ENCODE measurements at places on chromosomes 4 and X. TPM values are rescaled to one million over a fixed set of nuclear protein-coding genes. Genes with fewer than 3 reads are reported as not detected.

- DNase-seq = no peak
Observed at GRCh38 chr4:176406736-176407135, 87.0 kb downstream of the SPCS3 start.

DNA sequence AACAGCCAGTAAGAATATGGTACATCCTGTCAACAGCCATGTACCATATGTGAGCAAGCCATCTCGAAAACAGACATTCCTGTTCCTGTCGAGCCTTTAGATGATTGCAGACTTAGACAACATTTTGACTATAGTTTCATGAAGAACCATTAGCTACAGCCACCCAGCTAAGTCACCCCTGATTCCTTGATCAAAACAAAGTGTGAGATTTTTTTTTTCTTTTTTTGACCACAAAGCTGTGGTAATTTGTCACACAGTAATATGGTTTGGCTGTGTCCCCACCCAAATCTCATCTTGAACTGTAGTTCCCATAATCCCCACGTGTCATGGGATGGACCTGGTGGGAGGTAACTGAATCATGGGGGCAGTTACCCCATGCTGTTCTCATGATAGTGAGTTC lies 15.2 kb upstream of the HADH start:
- no peak for DNase-seq

DNA sequence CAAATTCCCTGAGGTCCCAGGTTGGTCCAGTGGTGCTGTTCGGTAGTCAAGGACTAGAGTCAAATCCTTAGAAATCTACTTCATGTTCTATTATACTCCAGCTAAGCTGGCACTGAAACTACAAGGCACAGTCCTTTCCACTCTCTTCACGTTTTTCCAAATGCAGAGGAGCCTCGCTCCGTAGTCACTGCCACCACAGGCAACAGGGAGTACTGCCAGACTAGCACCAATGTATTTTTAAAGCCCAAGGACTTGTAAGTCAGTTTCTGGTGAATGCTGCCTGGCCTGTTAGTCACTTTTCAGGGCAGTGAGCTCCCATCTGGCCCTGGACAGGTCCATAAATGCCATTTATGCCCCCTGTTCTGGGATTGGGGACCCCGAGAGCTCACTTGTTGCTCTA lies 323.5 kb downstream of the FAM47A start:
- DNase-seq = no peak

DNA sequence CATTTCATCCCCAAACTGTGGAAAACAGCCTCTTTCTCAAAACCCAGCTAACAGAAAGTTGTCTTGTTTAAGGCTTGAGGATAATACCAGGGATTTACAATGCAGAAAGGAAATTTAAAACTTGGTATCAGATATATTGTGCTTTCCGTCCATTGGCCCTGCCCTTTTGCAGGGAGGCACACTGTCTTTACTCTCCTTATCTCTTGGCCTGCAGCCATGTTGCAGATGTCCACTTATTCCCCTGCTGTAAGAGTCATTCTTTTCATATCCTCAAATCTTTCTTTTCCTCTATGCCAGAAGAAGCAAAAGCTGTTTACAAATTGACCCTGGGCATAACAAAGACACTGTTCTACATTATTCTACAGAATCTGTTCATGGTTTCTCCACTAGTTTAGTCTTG lies 75.6 kb upstream of the DYNLT3 start:
- peak; percentile 46 for DNase-seq

DNA sequence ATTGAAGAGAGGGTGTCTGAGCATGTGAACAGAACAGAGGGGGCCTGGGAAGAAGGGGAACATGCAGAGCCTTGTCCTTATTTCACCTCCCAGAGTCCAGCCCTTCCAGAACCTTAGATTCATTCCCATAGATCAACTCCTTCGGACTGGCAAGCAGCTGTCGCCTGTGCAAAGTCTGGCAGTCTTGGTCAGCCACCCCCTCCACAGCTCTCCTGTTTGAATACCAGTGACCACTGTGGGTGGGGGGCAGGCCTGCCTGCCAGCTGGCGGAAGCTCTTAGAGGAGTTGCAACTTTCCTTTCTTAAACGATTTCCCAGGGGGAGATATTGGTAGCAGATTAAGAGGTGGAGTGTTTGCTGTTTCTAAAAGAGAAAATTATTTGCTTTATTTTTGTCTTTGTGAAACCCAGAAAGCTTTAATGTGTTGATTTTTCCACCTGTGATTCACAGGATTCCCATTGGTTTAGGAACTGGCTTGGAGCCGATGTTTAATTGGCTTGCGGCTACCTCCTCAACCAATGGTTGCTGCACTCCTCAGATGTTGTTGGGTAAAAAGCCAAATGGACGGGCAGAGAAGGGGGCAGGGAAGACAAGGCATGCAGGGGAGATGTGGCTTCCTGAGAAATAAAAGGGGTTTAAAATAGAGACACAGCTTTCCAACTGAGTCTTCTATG lies 62.2 kb upstream of the PRPS1 start:
- DNase-seq = peak; percentile 83

DNA sequence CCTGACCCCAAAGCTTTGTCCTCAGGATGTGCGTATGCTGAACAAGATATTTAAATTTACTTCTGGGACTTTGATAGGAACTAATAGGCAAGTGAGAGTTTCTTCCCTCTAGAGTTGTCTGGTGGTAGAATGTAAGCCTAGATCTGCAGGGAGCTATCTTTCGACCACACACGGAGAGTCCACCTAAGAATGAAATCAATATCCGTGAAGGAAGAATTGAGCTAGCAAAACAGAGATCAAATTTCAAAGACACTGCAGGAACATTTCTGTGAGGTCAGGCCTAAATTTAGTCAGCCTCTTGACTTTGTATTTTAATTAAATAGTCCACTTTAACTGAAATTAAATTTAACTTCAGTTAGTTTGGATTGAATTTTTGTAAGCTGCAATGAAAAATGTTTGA lies 871.3 kb downstream of the RAB28 start:
- no peak for DNase-seq

GRCh38 chrX:107168257-107168656 lies 38.0 kb downstream of the NUP62CL start:
- DNase-seq = no peak

DNA sequence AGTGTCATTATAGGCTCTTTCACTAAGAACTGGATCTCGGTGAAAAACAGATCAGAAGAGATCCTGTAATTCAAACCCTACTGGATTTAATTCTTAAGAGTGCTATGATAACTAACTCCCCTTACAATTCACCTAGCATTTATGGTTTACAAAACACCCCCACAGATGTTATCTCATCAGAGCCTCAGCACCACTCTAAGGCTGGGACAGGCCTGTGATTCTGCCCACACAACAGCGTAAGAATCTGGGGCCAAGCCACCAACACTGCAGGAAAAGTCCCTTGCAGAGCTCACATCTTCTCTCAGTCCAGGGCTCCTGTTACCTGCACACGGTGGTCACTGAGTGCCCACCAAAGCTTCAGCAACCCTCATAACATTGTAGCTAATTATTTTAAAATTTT lies 8.9 kb downstream of the MFAP3L start:
- DNase-seq = no peak

DNA sequence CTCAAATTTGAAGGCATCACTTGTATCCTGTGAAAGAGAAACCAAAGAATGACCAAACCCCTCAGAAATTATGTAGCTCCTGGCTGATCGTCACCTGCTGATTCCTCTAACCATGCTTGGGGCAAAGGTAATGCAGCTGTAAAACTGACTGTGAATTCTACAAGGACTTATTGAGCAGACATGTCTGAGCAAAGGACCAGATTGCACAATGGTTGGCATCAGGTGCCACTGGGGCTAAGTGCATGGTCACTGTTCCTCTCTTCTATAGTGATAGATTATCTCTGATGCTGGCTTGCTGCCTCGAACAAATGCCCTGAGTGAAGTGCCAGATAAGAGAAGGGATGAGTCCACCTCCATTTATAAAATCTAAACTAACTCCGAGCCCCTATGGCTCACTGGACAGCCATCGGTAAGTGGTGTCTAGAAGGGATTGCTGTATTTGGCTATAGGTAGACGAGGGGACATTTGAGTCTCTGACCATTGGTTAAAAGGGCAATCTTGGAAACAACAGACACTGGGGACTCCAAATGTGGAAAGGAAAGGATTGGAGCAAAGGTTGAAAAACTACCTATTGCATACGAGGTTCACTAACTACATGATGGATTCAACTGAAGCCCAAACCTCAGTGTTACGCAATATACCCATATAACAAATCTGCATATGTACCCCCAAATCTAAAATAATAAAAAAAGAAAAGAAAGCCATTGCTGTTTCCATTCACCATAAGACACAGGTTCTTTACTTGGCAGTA lies 110.7 kb upstream of the IGSF1 start:
- no peak for DNase-seq

GRCh38 chrX:38260231-38260630 lies 39.6 kb upstream of the SRPX start:
- peak; percentile 48 for DNase-seq

GRCh38 chr4:169050881-169051760 lies 41.1 kb upstream of the CBR4 start:
- no peak for DNase-seq

DNA sequence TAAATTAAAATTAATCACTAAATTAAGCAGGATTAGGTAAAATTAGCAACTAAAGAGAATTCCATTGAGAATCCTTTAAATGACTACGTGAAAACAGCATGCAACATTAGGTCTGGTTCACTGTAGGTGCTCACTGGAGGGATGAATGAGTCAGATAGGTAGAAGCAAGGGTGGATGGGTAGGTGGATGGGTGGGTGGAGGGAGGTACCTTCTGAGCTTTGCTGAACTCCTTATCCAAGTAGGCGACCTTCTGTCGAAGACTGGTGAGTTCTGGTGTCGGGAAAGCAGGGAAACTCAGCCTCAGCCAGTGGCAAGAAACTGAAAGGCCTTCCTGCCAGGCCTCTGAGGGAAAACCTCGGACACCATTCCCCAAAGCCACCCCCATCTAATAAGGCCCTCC lies 3.0 kb downstream of the GRIPAP1 start:
- no peak for DNase-seq

DNA sequence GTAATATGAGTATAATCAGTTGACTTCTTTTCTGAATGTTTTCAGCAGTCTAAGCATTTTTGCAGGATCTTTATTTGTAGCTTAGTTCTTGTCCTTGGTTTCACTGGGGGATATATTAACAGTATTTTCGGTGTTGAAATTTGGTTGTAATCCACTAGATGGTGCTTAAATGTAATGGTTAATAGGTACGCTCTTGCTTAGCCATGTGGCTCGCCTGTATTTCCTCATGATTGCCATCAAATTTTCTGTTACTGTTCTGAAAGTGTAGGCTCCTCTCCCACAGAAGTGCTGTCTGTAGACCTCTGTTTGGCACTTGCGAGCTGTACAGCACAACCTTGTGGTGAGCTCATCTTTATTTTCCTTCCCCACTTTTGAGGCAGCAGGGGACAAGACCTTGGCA lies 3.9 kb upstream of the FAAH2 start:
- peak; percentile 0 for DNase-seq

DNA sequence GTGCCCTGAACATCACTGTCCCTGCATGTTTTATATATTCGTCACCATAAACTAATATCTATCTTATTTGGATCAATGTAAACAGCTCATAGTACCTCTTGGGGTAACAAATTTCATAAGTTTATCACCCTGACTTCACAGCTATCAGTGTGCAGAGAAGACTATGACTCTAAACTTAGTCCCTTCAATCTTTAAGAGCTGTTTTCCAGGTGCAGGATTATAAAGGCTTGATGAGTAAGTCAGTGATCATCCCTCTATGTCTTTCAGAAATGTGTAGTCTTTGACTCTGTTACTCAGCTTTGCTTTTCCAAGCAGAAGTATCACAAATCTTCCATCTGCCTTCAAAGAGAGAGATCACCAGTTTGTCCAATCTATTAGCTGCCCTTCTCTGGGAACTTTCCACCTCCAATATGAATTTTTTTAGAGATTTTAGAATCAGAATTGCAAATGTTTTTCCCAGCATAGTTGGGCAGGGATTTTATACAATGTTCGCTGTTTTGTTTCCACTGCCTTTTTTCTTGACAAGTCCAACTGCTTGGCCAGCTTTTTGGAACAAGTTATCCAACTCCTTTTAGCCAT lies 45.1 kb upstream of the TSPAN7 start:
- DNase-seq = no peak

Gene C4orf36
- 0.12 TPM for total RNA-seq

Gene MAP3K15
- total RNA-seq = not detected

Gene NAP1L3
- total RNA-seq = 0.69 TPM

Gene CENPVL1
- total RNA-seq = not detected

Gene CXorf49
- not detected for total RNA-seq

Gene CLDN22
- total RNA-seq = 0.05 TPM

Gene VGLL1
- not detected for total RNA-seq

Gene FAM47E
- not detected for total RNA-seq
